NCI-H1092 (cell line): ENCODE measurements at places on chromosomes 13 and 19.
A peak's percentile ranks its signal among the peaks of the same experiment; 100 is the strongest.

- no peak for DNase-seq
Measured at GRCh38 chr13:77349365-77349764, 22.5 kb upstream of the MYCBP2 start.

- no peak for DNase-seq
Measured at GRCh38 chr13:35723821-35724220, 247.3 kb upstream of the MAB21L1 start.

GRCh38 chr13:38875186-38875875 is 115.3 kb downstream of the STOML3 start:
- no peak for DNase-seq

DNA sequence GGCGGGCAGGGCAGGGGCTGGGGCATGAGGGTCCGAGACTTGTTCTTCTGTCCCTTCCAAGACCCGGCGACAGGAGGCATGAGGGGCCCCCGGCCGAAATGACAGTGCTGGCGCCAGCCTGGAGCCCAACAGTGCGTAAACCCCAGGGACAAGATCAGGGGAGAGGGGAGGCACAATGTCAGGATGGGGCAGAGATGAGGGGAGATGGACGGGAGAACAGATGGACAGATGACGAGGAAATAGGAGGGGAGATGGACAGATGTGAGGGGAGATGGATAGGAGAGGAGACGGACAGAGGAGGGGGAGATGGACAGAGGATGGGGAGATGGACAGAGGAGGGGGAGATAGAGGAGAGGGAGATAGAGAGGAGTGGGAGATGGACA is 518 bp downstream of the FLT3LG start:
- no peak for DNase-seq

GRCh38 chr19:17846146-17846545 is 1.6 kb downstream of the JAK3 start:
- no peak for DNase-seq

DNA sequence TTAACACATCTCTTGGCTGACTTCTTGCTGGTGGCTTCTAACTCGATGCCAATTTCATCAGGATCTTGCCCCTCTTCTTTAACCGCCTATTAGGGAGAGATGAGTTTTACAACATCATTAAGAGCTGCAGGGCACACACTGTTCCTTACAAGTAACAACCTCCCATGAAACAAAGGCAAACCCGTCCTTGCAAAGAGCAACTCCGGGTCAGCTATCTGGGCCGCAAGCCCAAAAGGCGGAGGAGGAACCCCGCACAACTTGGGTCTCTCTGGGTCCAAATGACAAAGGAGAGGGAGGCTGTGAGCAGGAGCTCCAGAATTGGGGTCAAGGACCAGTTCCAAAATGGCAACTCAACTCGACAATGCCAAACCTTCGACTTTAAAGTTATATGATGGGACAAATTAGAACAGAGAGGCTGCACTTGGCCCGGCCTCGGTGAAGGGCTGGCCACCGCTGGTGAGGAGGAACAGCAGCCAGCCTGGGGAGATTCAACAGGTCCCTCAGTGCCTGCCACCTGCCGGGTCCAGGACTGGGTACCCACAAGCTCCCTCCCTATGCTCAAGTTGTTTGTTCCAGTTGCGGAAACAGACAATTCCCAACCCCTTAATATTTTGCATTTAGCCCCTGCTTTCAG is 1.1 kb downstream of the SAFB2 start:
- DNase-seq, result no peak

DNA sequence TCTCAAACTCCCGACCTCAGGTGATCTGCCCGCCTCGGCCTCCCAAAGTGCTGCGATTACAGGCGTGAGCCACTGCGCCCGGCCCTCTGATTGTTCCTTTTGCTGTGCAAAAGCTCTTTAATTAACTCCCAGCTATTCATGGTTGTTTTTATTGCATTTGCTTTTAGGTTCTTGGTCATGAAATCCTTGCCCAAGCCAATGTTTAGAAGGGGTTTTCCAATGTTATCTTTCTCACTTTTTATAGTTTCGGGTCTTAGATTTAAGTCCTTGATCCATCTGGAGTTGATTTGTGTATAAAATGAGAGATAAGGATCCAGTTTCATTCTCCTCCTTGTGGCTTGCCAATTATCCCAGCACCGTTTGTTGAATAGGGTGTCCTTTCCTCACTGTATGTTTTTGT is 19.2 kb upstream of the GRTP1 start:
- no peak for DNase-seq

GRCh38 chr19:17525141-17525540 is 13.7 kb downstream of the PGLS start:
- no peak for DNase-seq

- no peak for DNase-seq
Measured at GRCh38 chr13:38452656-38453055, 103.0 kb downstream of the UFM1 start.

GRCh38 chr13:36713887-36714286 is 40.1 kb downstream of the SERTM1 start:
- DNase-seq, result no peak

DNA sequence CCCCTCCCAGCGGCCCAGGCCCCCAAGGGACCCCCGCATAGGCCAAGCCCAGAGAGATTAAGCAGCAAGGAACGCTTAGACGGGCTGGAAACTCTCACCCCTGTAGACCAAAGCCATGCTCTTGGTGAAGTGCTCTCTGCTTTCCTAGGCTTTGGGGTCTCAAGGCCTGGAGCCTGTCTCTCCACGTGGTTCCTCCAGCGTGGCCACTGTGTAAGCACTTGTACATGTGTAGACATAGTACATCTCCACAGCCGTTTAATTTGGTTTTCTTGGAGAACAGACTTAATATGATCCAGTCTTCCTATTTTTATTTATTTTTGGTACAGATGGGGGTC is 1.1 kb downstream of the NUDT19 start:
- DNase-seq, result no peak

- DNase-seq, result peak; percentile 0
Measured at GRCh38 chr13:39767791-39768517, 112.5 kb downstream of the COG6 start.

- DNase-seq, result no peak
Measured at GRCh38 chr13:80037505-80037888, 303.4 kb downstream of the SPRY2 start.

GRCh38 chr19:19477705-19478383 is 37.5 kb downstream of the TSSK6 start:
- no peak for DNase-seq

GRCh38 chr13:92838786-92839185 is 387.8 kb upstream of the GPC6 start:
- no peak for DNase-seq

GRCh38 chr19:48568345-48568886 is 16.4 kb downstream of the SULT2B1 start:
- DNase-seq, result no peak

DNA sequence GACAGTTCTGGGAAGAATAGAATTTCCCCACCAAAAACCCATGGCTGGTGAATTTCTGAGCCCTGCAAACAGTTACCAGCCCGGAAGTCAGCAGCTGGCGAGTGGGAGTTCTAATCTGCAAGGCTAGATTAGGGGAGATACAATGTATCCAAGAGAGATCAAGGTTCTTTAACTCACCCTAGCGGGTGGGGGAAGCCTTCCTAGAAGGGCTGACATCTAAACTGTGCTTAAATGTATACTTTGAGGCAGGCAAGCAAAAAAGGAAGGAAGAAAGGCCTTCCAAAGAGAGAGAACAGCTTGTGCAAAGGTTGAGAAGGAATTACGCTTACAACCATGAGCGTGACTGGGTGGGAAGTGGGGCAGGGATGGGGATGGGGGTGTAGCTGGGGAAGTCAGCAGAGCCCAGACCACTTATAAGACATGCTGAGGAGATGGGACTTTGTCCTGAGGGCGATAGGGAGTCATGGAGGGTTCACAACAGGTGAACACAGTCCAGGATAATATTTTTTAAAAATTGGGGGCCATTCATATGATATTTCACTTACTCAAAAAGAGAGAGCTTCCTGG is 20.8 kb upstream of the ZNRF4 start:
- DNase-seq, result no peak
